ENCODE measurements at places on chromosomes 1 and 21.

GRCh38 chr1:230348386-230349019 is 77.6 kb downstream of the PGBD5 start:
- DNase-seq = no peak

DNA sequence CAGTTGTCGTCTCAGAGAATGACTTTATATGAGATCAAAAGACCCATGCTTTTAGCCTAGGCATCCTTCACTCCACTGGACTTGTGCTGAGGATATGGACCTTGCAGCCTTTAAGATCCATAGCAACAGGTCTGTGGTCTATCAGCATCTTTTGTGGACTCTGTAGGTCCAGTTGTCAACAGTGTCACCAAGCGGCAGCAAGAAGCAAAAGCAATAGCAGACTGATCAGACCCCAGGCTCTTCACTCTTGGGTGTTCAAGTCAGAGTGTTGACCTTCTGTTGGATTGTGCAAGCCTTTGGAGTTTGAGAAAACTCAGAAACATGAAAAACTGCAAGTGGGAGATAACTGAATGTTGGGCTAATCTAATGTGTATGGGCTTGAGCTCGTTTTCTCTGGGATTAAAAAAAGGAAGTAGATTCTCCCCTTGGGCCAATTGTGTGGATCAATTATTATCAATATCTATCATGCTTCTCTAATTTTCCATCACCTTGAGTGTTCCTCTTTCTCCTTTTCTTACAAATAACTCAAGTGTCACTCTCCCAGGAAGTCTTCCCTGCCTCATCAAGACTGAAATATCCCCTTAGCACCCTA is 144.2 kb downstream of the LYPLAL1 start:
- DNase-seq = no peak

DNA sequence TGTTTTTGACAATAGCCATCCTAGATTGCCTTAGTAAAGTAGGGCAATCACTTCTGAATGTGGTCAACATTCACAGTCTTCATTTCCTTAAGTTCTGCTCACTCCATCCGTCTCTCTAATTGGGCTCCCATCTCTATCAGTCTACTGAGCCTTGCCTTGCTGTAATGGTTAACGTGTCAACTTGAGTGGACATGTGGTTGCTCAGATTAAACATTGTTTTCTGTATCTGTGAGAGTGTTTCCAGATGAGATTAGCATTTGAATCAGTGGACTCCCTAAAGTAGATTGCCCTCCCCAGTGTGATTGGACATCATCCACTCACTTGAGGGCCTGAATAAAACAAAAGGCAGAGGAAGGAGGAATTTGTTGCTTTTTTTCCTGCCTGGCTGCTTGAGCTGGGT is 26.4 kb downstream of the C1orf216 start:
- no peak for DNase-seq

- DNase-seq = no peak
Measured at GRCh38 chr1:182570611-182570970, 18.5 kb downstream of the RNASEL start.

DNA sequence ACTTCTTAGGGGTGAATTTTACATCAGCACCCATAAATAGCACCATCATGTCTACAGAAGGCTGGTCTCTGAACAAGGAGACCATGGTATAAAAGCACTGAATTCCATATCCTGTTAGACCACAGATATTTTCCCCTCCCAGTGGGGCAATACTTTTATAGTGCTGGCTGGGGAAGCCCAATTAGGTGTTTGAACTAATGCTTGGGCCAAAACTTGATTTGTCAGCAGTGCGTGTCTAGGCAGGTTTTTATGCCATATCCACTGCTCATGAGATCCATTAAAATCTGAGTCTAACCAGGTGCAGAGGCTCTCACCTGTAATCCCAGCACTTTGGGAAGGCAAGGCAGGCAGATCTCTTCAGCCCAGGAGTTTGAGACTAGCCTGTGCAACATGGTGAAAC is 623.0 kb downstream of the NPHP4 start:
- no peak for DNase-seq

DNA sequence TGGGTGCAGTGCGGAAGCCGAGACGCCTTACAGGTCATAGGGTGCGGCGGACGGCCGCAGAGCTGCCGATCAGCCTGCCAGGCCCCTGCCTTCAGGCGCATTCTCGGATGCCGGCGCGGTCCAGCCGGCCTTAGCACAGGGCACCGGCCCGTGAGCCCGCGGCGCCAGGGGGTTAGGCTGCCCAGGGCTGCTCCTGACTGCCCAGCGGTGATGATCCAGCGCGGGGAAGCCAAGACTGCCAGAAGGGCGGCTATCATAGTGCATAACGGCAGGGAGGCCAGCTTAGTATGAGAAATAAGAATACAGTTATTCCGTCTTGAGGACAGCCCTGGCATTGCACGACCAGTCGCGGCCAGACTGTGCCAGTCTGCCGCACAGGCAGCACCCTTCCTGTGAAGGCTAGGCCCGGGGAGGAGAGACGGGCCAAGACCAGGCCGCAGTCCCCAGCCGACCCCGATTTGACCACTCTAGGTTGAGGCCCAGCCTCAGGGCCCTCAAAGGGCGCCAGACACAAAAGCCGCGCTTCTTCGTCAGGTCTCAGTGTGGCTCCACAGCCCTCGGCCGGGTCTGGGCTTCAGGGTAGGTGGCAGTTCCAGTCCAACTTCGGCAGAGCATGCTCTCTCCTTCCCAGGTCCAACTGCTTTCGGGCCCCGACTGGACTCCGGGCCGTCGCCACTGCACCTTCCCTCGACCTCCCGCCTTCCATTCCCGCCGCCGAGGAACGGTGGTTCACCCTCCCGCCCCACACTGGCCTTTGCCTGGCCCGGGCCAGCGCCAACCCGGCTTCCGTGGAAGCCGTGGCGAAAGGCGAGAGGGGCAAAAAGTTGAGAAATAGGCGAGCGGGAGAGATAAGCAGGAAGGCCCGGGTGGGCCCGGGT is 829 bp downstream of the ALX3 start:
- peak; percentile 39 for DNase-seq

GRCh38 chr1:54806931-54807611 is 5.9 kb upstream of the TTC22 start:
- peak; percentile 38 for DNase-seq

DNA sequence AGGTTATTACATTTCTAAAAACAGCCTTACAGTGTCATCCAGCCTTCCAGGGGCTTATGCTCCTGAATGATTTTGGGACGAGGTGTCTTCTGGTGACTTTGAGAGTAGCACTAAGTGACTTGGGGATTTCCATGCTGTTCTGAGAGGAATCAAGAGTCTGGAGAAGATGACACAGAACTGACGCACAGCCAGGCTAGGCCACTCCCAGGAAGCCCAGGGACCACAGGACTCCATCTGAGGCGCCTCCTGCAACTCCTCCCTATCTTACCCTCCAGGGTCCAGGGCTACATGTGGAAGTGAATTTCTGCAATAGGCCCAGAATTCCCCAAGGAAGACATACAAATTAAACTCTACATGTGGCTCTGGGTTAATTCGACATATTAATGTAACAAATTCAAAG is 92.5 kb downstream of the SLC25A24 start:
- peak; percentile 49 for DNase-seq

GRCh38 chr1:163337631-163338030 is 15.9 kb downstream of the NUF2 start:
- no peak for DNase-seq
